Heart right ventricle (tissue), 16 donors: ENCODE measurements at places on chromosomes 6 and 20. TPM values are rescaled to one million over a fixed set of nuclear protein-coding genes. Genes with fewer than 3 reads are reported as not detected.

Gene DEFB132
- polyA plus RNA-seq, result not detected

Gene ZNF322
- 5.7 TPM for polyA plus RNA-seq

Gene FKBP1C
- not detected for polyA plus RNA-seq

Gene EYA4
- 1.6 TPM for polyA plus RNA-seq

Gene INSM1
- polyA plus RNA-seq, result 0.07 TPM

Gene TEAD3
- polyA plus RNA-seq, result 29.1 TPM

Gene RAET1E
- polyA plus RNA-seq, result 0.33 TPM

Gene HCRTR2
- polyA plus RNA-seq, result not detected

Gene KIF13A
- polyA plus RNA-seq, result 17.2 TPM

Gene MROH8
- 1.8 TPM for polyA plus RNA-seq

Gene PRRC2A
- polyA plus RNA-seq, result 93.4 TPM

Gene ASIP
- polyA plus RNA-seq, result 234 TPM

Gene PSMB9
- polyA plus RNA-seq, result 33.4 TPM

Gene LHFPL5
- polyA plus RNA-seq, result not detected

Gene NKX2-4
- not detected for polyA plus RNA-seq

Gene BPIFA1
- polyA plus RNA-seq, result not detected

Gene BCAS1
- 0.03 TPM for polyA plus RNA-seq

Gene GSTA3
- polyA plus RNA-seq, result not detected

Gene C4A
- polyA plus RNA-seq, result 30.1 TPM

Gene OR2J3
- polyA plus RNA-seq, result not detected

Gene LPA
- not detected for polyA plus RNA-seq

Gene LGSN
- polyA plus RNA-seq, result not detected

Gene PPIL6
- polyA plus RNA-seq, result 2.0 TPM

Gene PI16
- polyA plus RNA-seq, result 38.6 TPM

Gene SLC22A2
- not detected for polyA plus RNA-seq

Gene MTFR2
- polyA plus RNA-seq, result 0.44 TPM

Gene CPNE5
- polyA plus RNA-seq, result 18.4 TPM

Gene CRISP2
- not detected for polyA plus RNA-seq

Gene IPCEF1
- 0.15 TPM for polyA plus RNA-seq

Gene NMBR
- not detected for polyA plus RNA-seq

Gene SIGLEC1
- 1.8 TPM for polyA plus RNA-seq

Gene ADGB
- not detected for polyA plus RNA-seq

Gene ECT2L
- polyA plus RNA-seq, result 0.28 TPM

Gene ARMC12
- polyA plus RNA-seq, result 0.95 TPM

Gene FAM209B
- 1.1 TPM for polyA plus RNA-seq

Gene ENPP3
- 0.09 TPM for polyA plus RNA-seq

Gene C20orf202
- polyA plus RNA-seq, result 0.80 TPM

Gene FBXO9
- 16.8 TPM for polyA plus RNA-seq

Gene SDC4
- 48.4 TPM for polyA plus RNA-seq

Gene SMOC2
- 10.6 TPM for polyA plus RNA-seq

Gene HDGFL1
- polyA plus RNA-seq, result not detected

Gene SPATS1
- not detected for polyA plus RNA-seq
